Osteoblast (primary cell): ENCODE measurements at places on chromosomes 1 and 21.

DNA sequence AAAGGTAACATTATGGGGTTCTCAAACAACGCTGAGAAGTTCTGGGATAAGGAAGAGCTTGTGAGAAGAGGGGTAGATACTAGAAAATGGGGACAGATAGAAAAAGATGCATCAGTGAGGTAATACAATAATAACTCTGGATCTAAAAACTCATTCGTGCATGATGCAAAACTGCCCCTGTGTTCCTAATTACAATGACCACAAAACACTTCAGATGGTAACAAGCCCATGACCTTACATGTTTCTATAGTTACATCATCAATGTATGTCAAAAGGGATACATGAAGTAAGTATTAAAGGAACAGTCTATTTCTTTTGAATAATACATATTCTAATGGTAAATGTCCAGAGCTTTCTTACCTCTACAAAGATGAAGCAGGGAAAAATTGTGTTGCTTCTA, 110.6 kb upstream of the PLPPR5 start:
- no peak for DNase-seq

DNA sequence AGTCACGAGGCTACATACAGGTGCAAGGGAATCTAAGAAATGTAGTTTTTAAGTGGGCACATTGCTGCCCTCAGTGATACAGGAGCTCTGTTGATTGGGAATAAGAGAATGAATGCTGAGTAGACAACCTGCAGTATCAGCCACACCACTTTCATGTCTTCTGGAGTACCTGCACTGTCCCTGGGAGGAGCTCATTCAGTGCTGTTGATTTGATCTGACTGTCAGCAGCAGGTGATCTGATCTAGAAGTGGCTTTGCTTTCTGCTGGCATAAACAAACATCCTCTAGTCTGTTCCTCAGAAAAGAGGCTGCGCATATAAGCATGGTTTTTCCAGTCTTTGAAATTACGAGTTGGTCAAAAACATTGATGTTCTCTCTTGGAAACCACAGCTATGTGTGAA, 35.5 kb upstream of the LRRC52 start:
- no peak for DNase-seq

GRCh38 chr1:234106032-234106431, 201.6 kb downstream of the SLC35F3 start:
- DNase-seq: no peak

DNA sequence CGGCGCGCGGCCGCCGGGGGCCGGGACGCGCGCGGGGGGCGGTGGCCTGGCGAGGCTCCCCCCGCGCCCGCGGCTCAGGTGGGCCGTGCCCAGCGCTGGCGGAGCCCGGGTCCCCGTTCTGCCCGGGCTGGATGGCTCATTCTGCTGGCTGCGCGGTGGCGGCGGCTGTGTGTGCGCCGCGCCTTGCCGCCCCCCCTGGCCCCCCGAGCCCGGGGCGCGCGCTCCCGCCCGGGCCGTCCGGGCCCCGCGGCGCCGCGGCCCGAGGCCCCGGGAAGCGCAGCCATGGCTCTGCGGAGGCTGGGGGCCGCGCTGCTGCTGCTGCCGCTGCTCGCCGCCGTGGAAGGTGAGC, at the start of gene EPHB2:
Gene EPHB2, plus strand, starts transcription at position 139 of the 349 bp plus-strand sequence. Its CDS starts 144 bp downstream, at position 283.
- peak; percentile 98 for DNase-seq

- DNase-seq: peak; percentile 92
Observed at GRCh38 chr1:46166521-46167462, 8.1 kb upstream of the TSPAN1 start.

DNA sequence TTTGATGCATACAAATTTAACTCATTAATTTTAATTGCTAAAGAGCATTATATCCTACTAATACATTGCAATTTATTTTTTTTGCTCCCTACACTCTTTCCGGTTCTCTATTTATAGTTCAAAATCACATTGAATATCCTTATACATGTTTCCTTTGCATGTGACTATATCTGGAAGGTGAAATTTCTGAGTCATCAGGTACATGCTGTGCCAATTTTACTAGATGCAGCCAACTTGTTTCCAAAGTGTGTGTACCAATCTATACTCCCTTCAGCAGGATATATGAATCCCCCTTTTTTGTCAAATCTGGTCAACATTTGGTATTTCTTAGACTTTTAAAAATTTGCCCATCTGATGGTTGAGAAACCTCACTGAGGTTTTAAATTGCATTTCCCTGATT, 602.9 kb upstream of the CAMK1G start:
- DNase-seq: no peak

DNA sequence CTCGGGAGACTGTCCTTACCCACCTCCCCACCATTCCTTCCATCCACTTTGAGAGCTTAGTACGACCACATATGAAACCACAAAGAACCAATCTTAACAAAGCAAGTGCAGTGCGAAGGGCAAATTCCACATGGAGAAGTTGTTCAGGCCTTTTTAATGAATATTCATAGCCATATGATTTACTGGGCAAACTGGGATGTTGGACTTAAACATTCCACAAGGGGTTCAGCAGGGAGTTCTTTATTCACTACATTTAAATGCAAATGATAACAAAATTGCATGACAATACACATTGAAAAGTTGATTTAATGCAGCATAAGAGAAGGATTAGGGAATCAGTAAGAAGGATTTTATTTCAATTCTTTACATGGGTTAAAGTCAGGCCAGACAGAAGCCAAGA, 14.7 kb downstream of the NMNAT2 start:
- DNase-seq: no peak

GRCh38 chr1:40232444-40232843, 15.3 kb upstream of the TMCO2 start:
- no peak for DNase-seq

GRCh38 chr1:182065126-182065845, 3.8 kb upstream of the ZNF648 start:
- DNase-seq: no peak

GRCh38 chr1:160850993-160851392, 11.7 kb downstream of the CD244 start:
- no peak for DNase-seq

GRCh38 chr1:212899845-212900244, 41.8 kb downstream of the FLVCR1 start:
- no peak for DNase-seq

GRCh38 chr1:36207339-36207738, 16.9 kb upstream of the THRAP3 start:
- peak; percentile 94 for DNase-seq

DNA sequence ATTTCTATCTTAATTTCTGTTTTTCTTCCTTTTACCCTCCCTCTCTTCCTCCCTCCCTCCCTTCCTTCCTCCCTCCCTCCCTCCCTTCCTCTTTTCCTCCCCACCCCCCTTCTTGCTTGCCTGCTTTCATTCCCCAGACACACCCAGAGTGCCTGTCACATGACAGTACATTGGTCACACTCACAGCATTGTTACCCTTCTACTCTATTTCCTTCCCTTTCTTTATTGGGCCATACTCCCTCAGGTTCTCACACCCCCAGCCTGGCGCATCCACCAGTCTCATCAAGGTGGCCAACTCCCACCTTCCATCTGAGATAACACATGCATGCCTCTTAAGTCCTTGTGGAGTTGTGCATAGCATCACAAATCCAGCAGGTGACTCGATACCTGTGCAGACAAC, 10.9 kb downstream of the TMPRSS3 start:
- DNase-seq: no peak

GRCh38 chr1:94048413-94049164, 72.4 kb downstream of the ABCA4 start:
- DNase-seq: no peak

DNA sequence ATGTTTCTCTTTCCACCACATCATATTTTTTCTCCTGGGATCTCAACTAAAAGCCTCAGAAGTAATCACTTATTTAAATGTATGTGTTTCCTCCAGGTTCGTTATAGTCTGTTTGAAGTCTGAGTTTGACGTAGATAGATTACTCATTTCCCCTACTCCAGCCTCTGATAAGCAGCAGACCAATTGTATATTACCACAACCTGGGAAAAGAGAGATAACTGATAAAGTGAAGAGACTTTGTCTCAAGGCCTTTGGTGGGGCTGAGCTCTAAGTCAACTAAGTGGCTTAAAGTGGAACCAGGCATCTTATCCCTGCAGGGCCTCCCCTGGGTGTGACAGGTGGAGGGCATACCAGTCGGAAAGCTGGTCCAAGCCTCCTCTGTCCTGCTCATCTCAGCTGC, 34.9 kb upstream of the CACNA1E start:
- DNase-seq: no peak

DNA sequence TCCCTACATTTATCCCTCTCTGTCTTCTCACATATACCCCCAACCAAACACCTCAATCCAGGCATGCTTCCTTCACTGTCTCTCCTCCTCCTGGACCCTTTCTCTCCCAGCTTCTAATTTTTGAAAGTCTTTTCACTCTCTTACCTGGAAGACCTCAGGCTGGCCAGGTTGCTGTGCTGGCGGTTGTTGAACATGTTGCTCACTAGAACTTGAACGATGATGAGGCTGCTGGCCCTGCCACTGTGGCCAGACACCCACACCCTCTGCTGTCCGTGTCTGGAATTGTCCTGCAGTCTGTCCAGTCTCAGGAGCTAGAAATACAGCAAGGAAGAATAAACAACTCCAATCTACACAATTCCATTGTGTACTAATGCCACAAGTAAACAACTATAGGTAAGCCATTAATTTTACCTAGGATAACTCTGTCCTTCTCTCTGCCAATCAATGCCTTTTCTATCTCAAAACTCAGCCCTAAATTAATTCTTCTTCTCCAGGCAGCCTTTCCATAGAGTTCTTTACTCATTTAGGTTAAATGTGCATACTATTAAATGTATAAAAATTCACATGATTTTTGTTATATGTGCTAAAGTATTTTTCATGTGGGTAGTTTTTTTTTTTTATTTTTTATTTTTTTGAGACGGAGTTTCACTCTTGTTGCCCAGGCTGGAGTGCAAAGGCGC, 5.1 kb upstream of the CTSK start:
- peak; percentile 79 for DNase-seq

DNA sequence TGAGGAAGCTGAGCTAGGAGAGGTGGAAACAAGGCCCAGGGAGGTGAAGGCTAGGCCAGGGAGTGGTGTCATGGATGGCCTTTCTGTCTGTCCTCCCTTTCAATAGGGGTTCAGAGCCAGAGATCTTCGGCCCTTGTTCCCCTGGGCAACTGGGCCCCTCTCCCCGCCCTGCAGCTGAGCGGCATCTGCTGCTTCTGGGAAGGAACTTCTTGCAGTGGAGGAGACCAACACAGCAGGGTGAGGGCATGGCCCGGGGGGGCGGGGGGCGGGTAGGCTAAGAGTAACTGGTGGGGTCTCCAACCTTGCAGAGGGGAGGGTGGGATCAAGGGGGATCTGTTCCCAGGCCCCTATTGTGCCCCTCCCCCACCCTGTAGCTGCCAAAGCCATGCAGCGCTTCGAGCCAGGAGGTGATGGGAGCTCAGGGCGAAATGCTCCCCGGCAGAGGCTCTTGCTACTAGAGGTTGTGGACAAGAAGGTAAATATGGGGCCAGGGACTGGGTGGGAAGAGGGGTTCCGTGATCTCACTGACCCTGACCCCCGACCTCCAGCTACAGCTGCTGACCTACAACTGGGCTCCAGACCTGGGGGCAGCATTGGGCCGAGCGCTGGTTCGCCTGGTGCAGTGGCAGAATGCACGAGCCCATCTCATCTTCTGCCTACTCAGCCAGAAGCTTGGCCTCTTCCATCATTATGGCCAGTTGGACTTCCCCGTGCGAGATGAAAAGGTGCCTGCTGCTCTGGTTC, 11.7 kb downstream of the HYI start:
- no peak for DNase-seq

GRCh38 chr1:93219443-93219842, 38.9 kb downstream of the CCDC18 start:
- no peak for DNase-seq

DNA sequence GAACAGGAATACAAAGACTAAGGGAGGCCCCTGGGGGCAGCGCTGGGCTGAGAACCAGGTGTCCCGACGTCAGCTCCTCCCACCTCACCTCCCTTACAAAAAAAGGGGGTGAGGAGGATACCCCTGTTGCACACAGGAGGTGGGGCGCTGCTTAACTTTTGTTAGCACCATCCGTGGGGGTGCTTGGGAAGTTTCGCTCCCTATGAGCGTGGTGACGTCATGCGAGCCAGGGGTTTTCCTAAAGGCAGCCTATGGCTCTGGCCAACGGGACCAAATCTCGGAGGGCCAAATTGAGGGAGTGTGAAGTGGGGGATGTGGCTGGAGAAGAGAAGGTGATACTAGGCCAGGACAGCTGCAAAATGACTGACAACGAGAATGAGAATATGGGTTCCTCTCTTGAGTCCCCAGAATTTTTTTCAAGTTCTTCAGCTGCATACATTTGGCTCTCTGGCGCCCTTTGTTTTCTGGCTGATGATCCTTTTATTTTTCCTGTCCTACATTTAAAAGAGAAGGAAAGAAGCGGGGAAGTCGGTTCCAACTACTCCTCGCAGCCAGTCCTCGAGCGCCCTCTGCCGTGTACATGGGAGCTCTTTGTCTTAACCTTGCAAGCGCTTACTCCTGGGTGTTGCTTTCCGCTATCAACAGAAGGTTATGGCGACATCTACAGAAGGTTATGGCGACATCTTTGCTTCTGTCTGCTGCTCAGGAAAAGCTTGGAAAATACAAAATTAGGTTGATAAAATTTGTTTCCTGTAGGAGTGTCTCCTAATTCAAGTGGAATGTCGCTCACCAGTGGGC, 48.0 kb upstream of the ZC3H11B start:
- DNase-seq: no peak

GRCh38 chr1:3516911-3517675, 62.6 kb downstream of the ARHGEF16 start:
- DNase-seq: no peak

DNA sequence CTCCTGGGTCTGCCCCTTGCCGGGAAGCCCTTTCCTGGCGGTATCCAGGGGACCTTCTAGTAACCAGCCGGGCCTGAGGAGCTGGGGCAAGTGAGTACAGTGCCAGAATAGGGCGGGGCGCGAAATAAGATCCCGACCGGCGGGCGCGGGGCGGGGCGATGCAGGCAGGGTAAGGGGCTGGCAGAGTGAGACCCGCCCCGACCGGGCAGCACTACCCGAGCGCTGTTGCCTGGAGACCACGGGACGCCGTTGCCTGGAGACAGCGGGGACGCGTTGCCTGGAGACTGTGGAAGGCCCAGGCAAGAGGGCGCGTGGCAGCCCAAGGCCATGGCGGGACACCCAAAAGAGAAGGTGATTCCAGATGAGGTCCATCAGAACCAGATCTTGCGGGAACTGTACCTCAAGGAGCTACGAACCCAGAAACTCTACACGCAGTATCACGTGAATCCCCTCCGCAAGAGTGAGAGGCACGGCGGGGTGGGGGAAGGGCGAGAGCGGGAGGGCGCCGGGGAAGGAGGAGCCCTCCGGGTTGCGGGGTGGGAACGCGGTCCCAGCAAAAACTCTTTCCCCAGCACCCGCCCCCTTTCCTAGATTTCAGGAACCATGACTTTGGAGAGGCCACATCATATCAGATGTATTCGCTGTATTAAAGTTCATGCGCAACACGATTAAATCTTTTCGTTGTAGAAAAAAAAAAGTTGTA, 24.3 kb downstream of the EBNA1BP2 start:
- DNase-seq: peak; percentile 86

DNA sequence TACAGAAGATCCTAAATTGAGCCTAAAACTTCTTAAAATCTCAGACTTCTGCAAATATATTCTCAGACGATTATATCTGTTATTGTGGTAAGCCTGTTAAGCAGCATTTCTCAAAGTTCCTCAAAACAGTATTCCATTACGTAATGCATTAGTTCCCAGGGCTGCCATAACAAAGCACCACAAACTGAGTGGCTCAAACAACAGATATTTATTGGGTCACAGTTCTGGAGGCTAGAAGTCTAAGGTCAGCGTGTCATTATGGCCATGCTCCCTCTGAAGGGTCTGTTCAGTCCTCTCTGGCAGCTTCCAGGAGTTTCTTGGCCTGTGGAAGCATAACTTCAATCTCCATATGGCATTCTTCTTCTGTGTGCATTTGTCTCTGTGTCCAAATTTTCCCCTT, 103.5 kb upstream of the ST6GALNAC5 start:
- DNase-seq: no peak
